NCI-H187 treated with DMSO at 0.1 percent for 48 hours (cell line): ENCODE measurements at places on chromosomes 1 and 21.

DNA sequence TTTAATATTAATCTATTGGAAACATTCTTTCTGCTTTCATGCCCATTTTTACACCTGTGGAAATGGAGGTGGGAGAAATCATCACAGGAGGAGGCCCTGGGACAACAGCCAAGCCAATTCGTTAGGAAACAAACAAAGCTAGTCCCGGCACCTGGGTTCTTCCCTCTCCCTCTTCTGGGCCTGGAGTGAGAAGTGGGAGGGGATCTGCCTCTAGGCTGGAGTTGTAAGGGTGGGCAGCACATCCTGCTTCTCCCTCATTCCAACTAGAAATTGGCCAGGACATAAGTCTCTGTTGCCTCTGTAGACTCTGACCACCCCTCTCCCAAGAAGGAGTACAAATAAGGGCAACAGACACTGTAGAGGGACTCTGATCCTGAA, 20.2 kb upstream of the ERO1B start:
- DNase-seq: no peak

GRCh38 chr21:42324896-42325295, 9.7 kb upstream of the TFF3 start:
- DNase-seq: no peak

DNA sequence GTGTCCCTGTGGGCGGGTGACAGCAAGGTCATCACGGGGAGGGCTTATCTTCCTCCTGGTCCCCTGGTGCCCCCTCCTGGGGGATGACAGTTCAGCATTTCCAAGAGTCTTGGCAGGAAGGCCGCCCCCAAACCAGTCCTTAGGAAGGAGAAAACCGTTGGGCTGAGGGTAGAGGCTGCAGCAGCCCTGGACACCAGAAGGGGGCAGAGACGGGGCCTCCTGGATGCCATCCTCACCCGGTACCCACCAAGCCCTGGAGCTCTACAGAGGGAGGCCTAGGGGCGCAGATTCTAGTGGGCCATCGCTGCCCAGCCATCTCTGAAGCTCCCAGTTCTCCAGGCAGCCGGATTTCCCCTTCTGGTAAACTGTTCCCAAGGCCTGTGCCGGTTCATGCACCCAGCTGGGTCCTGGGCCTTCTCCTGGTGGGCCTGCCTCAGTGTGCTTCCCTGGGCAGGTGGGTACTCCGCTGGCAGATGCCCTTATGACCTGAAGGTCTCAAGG, 14.8 kb upstream of the ZNF669 start:
- DNase-seq: no peak

- DNase-seq: no peak
Measured at GRCh38 chr1:151924691-151925587, 15.6 kb upstream of the THEM4 start.

DNA sequence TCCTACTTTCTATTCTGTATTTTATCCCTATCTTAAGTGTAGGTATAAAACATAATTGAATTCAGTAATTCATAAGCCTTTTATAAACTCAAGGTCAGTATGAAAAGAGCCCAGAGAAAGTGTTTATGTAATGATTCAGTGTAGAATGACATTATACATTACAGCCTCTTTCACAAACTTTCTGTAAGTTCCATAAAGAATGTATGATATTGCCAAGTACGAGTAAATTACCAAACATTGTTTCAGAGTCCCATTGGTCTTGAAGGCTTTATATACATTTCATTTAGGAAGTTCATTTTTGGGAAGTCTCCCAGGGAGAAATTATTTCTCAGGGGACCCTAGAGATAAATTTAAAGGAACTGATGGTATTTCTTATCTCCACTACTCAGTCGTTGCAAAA, 37.8 kb upstream of the VAMP3 start:
- DNase-seq: no peak

- no peak for DNase-seq
Measured at GRCh38 chr1:225464851-225465792, 37.3 kb upstream of the LBR start.
